ENCODE measurements at places on chromosomes 5 and 9.

DNA sequence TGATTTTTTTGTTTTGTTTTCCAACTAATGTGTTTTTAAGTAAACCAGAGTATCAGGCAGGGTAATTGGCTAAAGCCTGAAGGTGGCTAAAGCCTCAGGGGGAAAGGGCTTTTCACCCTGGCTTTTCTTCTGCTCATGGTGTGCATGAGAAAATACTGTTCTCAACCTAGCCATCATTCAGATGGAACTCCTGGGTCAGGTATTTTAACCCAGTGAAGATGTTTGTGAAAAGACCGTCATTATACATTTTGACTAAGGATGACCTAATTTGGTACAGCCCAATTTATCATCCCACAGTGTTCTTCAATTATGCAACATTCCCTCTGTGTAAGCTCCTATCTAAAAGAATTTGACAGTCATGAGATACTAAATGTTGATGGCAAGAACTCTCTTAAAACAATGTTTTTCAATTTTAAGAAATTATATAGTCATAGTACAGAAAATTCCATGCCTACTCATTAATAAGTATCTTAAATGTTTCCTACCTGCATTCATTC lies 209.5 kb upstream of the TARS1 start:
- DNase-seq: no peak

DNA sequence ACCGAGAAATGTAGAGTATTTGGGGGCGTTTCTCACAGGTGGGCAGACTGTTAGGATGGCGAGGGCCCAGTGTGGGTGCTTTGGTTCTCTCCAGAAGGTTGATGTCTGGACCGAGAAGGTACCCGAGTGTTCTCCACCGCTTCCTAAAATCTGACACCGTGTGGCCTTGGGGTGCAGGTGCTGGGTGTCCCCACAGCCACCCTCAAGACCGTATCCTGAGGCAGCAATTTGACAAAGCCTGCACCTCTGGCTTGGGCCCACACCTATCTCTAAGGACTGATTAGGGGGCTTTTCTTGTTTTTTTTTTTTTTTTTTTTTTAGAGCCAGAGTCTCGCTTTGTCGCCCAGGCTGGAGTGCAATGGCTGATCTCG lies 1.3 kb downstream of the PPP1R26 start:
- no peak for DNase-seq

DNA sequence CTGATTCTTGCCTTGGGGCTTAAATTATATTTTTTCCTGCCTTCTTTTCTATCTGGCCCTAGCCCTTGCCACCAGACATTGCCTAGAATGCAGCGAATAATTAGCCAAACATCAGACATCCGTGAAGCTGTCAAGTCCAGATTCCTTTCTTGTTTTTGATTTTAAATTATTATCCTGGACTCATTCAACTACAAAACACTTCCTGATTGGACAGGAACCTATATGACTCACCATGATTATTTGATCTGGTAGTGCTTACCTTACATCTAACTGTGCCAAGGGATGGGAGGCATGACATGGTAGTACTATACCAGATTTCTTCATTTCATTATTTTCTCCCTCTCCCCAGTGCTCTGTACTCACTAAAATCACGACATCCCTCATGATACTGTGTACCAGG lies 829.6 kb downstream of the TLR4 start:
- no peak for DNase-seq

GRCh38 chr5:19047277-19047676 lies 940.7 kb downstream of the CDH18 start:
- DNase-seq: no peak

- DNase-seq: no peak
Measured at GRCh38 chr5:78077369-78078068, 217.0 kb downstream of the AP3B1 start.

- DNase-seq: no peak
Measured at GRCh38 chr5:179153341-179153901, 93.2 kb downstream of the ZNF354C start.

DNA sequence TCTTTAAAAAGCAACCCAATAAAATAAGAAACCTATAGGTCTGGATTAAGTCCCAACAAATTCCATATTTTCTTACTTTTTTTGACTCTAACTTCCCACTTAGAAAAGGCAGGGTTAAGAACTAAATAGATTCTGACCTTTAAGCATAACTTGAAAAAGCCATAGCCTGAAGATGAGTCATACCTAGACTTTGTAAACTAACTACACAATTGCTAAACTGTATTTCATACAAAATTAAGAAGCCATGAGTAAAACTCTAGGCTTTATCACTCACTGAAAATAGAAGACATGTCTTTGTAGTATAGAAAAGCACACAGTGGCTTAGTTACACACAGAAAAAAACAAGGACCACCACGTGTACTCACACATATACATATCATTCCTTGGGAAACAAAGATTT lies 51.5 kb downstream of the MLLT3 start:
- no peak for DNase-seq

- no peak for DNase-seq
Measured at GRCh38 chr5:180673371-180674089, 24.1 kb upstream of the FLT4 start.

DNA sequence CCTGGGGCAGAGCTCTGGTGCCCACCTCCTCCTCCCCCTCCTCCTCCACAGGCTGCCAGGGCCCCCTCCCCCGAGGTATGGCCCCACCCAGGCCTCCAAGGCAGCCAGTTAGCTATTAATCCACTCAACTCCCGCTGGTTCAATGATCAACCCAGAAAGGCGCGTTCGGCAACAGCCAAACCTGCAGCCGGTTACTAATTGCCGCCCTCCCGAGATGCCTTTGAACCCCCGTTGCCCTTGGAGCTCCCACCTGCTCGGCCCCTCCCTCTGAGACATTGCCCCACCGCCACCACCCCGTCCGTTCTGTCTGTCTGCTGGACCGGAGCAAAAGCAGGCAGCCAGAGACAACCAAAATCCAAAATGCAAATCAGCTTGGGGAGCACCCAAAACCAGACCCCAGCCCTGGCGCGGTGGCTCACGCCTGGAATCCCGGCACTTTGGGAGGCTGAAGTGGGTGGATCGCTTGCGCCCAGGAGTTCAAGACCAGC lies 25.8 kb downstream of the NOTCH1 start:
- no peak for DNase-seq

DNA sequence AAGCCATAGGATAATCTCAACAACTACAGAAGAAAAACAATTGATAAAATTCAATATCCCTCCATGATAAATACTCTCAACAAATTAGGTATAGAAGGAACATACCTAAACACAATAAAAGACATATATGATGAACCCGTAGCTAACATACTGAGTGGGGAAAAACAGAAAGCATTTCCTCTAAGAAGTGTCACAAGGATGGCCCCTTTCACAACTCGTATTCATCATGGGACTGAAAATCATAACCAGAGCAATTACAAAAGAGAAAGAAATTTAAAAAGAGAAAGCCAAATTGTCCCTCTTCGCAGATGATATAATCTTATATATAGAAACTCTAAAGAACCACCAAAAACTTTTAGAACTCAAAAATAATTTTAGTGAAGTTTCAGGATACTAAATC lies 146.3 kb upstream of the RGMB start:
- DNase-seq: no peak

GRCh38 chr5:176529741-176530141 lies 7.5 kb downstream of the RNF44 start:
- peak; percentile 83 for DNase-seq

GRCh38 chr5:80763873-80764647 lies 109.3 kb upstream of the DHFR start:
- no peak for DNase-seq

GRCh38 chr5:139574641-139575312 lies 13.6 kb downstream of the UBE2D2 start:
- DNase-seq: no peak

- DNase-seq: no peak
Measured at GRCh38 chr9:389758-390157, 175.1 kb downstream of the DOCK8 start.

GRCh38 chr5:95087816-95088317 lies 197.0 kb downstream of the MCTP1 start:
- no peak for DNase-seq

GRCh38 chr9:97628668-97629067 lies 4.5 kb downstream of the TSTD2 start:
- no peak for DNase-seq

GRCh38 chr9:76732341-76732958 lies 31.8 kb upstream of the PCA3 start:
- no peak for DNase-seq

DNA sequence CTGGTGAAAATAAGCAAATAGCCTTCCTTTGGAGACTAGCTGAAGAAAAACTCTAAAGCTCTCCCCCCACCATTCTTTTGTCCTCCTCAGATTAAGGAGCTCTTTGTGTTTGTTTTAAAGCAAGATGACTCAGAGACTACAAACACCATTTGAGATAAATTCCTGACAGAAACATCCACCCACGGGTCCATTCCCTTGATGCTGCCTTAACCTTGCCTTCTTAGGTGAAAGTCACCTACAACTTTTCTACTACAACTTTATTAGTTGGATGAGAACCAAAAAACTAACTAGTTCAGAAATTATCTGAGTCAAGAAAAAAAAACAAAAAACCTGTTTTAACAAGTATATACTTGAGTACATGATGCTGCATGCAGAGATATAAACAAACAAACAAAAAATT lies 831.1 kb downstream of the NR2F1-AS1 start:
- no peak for DNase-seq

DNA sequence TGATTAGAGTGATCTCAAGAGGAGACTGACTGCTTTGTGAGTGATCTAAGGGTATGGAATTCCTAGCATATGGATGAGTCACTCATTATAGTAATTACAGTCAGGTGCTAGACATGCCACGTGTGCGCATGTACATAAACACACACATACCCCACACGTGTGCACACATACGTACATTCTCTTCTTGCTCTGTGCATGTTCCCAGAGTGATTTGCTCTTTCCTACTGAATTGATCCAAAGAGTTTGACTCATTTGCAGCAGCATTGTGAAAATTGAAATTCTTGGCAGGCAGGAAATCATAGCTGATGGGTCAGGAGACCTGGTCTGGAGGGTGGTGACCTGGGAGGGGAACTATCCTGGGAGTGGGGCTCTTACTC lies 63.8 kb downstream of the ANGPTL2 start:
- DNase-seq: no peak

DNA sequence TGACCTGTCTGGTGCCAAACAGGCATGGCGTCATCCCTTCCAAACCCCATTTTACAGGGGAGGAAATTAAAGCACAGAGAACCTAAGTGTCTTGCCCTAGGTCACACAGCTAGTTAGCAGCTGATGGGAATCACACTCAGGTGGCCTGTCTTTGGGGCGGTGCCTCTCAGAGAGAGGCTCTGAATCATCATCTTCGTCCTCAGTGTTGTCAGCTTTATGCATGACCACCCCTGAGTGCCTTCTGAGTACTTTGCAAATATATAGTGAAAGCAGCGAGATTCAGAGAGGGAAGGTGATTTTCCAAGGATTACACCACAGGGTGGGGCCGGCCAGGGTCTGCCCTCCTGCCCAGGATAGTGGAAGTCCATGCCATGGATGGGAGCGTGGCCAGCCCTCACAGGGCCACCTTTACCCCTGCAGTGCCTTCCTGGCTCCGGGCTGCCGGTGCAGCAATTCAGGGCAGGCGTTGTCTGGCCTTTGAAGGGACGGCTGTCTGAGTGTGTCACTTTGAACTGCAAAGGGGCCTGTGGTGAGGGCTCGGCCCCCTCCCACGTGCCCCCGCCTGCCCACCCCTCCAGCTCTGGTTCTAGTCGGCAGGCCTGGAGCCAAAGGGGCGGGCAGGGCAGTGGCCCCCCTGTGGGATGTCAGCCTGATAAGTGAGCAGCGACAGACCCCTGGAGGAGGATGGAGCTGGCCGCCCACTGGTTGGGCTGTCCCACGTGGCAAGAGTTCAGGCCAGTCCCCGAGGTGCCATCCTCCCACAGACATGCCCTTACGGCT lies 16.9 kb downstream of the LMX1B start:
- DNase-seq: no peak

GRCh38 chr5:1336106-1336561 lies 8.8 kb downstream of the CLPTM1L start:
- no peak for DNase-seq

GRCh38 chr5:77182367-77182766 lies 28.1 kb upstream of the PDE8B start:
- no peak for DNase-seq

- no peak for DNase-seq
Measured at GRCh38 chr5:143140492-143141203, 262.8 kb downstream of the NR3C1 start.

GRCh38 chr5:36724467-36725332 lies 118.3 kb downstream of the SLC1A3 start:
- no peak for DNase-seq

GRCh38 chr9:91789941-91790340 lies 160.1 kb downstream of the ROR2 start:
- DNase-seq: no peak

DNA sequence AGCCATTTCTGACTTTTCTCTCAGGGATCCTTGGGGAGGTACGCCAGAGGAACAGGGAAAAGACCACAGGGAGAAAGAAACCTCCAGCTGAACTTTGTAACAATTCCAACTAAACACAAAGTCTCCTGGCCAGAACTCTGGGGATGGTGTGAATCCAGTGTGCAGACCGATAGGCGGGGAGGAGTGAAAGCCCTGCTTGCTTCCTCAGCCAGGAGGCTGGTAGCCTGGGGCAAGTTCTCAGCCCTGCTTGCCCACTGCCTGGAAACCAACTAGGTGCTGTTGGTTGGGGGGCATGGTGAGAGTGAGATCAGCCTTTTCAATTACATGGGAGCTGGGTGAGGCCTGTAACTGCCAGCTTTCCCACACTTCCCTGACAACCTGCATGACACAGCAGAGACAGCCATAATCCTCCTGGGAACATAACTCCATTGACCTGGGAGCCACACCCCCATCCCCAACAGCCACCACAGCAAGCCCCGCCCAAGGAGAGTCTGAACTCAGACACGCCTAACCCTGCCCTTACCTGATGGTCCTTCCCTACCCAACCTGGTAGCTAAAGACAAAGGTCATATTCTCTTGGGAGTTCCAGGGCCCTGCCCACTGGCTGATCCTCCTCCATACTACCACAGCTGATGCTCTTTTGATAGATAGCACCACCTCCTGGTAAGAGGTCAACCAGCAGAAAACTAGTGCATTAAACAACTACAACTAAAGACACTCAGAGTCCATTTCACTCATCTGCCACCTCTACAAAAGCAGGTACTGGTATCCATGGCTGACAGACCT lies 100.1 kb upstream of the TNFAIP8 start:
- DNase-seq: no peak

DNA sequence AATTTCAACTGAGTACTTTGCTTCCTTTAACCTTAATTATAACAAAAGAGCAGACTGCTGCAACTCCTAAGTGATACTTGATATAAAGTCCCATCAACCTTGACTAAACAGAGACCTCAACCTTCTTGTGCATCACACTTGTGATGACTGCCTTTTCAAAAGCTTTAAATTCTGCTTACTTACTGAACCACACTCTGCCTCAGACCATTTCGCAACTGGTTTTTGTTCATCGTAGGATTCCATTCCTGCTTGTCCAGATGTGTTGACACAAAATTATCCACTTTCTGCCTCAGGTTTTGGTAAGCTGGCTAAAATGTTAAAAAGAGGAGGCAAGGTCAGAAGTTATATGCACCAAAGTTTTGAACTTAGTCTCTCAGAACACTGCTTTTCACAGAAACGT lies 3.5 kb downstream of the BOD1 start:
- no peak for DNase-seq
